CD4-positive, alpha-beta T cell treated with Interleukin-17A for 4 hours (primary cell): ENCODE measurements at places on chromosomes 12 and 14.

- no peak for DNase-seq
Measured at GRCh38 chr12:14260011-14260993, 105.2 kb upstream of the ATF7IP start.

- peak; percentile 93 for DNase-seq
Measured at GRCh38 chr14:105090493-105091053, 25.3 kb upstream of the GPR132 start.

DNA sequence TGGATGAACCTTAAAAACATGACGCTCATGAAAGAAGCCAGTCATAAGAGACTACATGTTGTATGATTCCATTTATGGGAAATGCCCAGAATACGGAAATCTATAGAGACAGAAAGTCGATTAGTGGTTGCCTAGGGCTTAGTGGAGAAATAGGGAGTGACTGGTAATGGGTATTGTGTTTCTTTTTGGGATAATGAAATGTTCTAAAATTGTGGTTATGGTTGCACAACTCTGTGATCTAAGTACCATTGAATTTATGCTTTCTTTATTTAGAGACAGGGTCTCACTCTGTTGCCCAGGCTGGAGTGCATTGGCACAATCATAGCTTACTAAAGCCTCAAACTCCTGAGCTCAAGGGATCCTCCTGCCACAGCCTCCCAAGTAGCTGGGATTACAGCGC is 8.0 kb downstream of the RBMS2 start:
- no peak for DNase-seq

DNA sequence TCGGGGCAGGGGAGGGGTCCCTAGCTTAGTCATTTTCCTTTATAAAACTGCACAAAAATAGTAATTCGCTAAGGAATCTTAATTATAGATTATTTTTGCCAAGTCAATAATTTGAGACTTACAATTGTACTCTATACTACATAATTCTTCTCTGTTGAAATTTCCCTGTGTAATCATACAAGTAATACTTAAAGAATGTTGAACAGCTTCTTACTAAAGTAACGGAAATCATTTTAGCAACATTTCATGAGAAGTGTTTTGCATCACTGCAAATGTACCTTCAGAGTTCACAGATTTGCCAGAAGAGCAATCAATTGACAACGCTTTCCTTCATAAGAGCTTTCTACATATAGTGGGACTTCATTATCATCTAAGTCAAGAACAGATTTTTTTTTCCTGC is 7.9 kb upstream of the GNG2 start:
- no peak for DNase-seq

DNA sequence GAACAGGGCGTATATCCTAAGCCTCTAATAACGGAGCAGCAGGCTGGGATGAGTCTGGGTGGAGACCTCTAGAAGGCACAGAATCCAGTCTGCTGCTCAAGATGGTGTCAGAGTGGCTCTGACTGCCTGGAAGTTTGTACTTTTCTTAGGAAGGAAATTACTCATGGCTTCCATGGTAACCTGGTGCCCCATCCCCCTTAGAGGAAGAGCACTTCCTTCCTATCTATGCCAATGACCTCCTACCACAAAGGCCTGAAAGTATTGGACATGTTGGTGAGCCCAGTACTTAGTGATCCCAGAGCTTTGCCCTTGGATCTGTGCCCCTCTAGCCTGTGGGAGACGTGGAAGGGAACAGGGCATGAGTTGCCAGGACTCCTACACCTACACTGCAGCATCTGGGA is 1.5 kb downstream of the BATF start:
- peak; percentile 28 for DNase-seq

- DNase-seq, result no peak
Measured at GRCh38 chr14:86462193-86462753, 932.3 kb downstream of the FLRT2 start.

DNA sequence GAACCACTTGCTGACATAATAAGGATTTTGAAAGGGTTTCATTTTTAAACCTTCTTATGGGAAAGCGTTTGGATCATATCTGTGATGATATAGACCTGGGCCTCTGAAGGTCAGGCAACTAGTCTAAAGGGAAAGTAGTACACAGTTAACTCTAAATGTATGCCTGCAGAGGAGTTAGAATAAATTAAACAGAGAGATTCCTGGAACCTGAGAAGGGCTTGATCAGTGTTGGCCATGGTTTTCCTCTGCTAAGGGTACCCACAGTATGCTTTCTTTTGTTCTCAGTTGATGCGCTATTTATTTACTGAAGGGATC is 14.4 kb upstream of the POLR3B start:
- DNase-seq, result no peak

- no peak for DNase-seq
Measured at GRCh38 chr14:101893759-101894158, 70.6 kb upstream of the DYNC1H1 start.

DNA sequence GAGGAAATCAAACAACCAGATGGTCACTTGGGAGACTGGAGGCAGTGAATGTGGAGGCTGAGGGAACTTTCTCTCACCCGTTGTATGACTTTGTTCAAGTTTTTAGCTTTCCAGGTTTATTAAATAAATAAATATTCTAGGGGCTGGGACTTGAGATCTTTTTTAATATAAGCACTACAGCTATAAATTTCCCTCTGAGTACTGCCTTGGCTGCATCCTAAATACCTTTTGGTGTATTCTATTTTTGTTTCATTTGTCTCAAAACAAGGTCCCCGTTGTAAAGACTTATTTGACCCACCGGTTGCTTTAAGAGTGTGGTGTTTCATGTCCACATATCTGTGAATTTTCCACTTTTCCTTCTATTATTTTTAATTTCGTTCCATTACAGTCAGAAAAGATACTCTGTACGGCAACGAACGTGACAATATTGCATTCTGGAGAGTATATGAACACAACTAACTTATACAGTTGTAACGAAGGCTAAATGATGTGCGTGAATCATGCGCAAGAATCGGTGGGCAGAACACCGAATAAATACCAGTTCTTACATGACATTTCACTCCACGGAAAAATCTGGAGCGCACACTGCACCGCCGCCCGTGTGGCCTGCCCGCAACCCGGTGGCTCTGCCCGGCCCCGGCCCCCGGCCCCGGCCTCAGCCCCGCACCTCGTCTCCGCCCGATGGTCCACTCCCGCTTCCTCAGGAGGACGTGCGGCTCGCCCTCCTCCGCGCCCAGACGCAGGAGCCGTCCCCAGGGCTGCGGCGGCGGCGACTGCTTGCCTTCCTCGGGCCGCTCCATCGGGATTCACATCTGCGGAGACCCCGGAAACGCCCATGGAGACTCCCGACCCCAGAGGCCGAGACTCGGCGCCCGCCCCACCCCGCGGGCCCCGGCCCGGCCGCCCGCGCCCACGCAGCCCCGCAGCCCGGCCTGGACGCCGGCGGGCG is 602 bp downstream of the CHFR start:
- no peak for DNase-seq

- no peak for DNase-seq
Measured at GRCh38 chr12:116015525-116015924, 262.0 kb downstream of the MED13L start.

- DNase-seq, result peak; percentile 50
Measured at GRCh38 chr14:102525219-102525928, 15.8 kb upstream of the ANKRD9 start.

- DNase-seq, result no peak
Measured at GRCh38 chr12:114430306-114430705, 24.4 kb upstream of the TBX5 start.
